Dorsolateral prefrontal cortex (tissue), 122 donors: ENCODE measurements at places on chromosomes 7 and 10. TPM values are rescaled to one million over a fixed set of nuclear protein-coding genes. Genes with fewer than 3 reads are reported as not detected.
A peak's percentile ranks its signal among the peaks of the same experiment; 100 is the strongest.

SEMA3E gene
- total RNA-seq, result 11.9 TPM

GRCh38 chr10:25103703-25104102 lies 71.1 kb upstream of the GPR158 start:
- DNase-seq, result no peak

- DNase-seq, result no peak
Measured at GRCh38 chr7:98778421-98778820, 91.4 kb downstream of the TMEM130 start.

GRCh38 chr7:150739033-150739432 lies 1.8 kb downstream of the GIMAP5 start:
- DNase-seq, result no peak

DNA sequence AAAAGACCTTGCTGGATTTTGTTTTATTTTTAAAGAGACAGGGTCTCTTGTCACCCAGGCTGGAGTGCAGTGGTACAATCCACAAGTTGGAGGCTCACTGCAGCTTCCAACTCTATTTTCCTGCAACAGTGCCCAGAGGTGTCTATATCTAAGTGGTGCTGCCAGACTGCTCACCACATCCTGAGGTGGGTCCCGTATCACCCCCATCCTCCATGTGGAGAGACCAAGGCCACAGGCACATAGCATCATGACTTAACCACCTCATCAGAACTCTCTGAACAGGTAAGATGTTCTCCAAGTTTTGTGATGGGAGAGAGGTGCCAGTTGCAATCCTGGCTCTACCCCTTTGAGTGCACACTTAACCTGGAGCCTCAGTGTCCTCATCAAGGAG lies 98.2 kb downstream of the RNF216 start:
- peak; percentile 2 for DNase-seq
